Activated CD8-positive, alpha-beta memory T cell treated with anti-CD3 and anti-CD28 coated beads for 4 hours (primary cell): ENCODE measurements at places on chromosomes 3 and 15.

- DNase-seq: no peak
Observed at GRCh38 chr3:194165271-194166018, 29.5 kb downstream of the HES1 start.

GRCh38 chr3:158488670-158489069 is 82.3 kb upstream of the MLF1 start:
- DNase-seq: no peak

GRCh38 chr3:60696428-60697125 is 554.7 kb downstream of the FHIT start:
- DNase-seq: no peak

DNA sequence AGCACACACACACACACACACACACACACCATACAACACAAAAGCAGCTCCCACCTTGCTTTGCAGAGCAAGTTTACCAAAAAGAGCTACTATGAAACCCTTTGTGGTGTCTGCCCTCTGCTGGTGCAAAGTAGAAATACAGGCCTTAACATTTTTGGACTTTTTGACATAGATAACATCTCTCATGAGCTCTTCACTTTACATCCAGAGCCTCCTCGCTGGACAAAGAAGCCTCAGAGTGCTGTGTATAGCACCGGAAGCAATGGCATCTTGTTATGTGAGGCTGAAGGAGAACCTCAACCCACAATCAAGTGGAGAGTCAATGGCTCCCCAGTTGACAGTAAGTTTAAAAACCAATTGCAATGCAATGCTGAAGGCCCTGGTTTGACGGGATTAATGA is 157.9 kb downstream of the CHL1 start:
- DNase-seq: no peak

- no peak for DNase-seq
Observed at GRCh38 chr15:99016680-99017321, 9.2 kb upstream of the PGPEP1L start.

DNA sequence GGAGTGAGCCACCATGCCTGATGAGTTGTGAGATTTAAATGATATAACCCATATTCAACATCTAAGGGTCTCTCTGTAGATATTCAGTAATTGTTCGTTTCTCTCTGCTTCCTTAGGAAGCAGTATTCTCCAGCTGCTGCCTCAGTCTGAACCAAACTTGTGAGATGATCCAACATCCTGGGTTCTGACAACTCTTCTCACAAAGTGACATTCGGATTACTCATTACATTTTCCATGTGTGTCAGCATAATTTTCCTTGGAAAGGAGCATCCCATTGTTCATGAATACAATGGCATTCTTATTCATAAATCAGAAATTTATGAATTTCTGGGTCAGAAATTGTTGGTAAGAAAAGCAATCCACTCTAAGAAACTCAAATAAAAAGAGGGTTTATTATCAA is 15.0 kb upstream of the SEC22A start:
- no peak for DNase-seq

- DNase-seq: no peak
Observed at GRCh38 chr3:134656211-134656800, 5.5 kb upstream of the KY start.

DNA sequence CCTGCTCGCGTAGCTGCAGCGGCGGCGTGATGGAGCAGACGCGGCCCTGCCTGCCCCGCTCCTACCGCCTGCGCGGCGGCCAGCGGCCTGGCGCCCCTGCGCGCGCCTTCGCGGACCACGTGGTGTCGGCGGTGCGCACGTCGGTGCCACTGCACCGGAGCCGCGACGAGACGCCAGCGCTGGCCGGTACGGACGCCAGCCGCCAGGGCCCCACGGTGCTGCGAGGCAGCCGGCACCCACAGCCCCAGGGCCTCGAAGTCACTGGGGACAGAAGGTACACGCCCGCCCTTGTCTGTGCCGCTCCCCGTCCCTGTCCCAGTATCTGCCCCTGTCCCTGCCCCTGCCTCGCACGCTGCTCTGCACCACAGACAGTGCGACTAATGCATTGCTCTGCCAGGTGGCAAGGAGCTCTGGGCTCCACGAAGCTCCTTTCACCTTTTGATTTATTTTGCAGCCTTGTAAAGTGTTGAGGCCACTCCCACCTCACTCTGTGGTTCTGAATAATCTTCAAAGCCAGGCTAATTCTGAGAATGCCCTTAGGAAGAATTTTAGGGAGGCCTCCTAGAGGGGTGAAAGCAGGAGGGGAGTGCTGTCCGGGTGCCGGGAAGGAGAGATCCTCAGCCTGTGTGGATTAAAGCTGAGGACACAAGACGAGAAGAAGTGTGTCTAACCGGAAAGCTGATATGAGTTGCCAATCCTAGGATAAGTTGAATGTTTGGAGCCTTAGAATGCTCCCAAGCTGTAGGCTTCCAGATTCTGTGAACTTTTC is 100.0 kb downstream of the THSD4 start:
- DNase-seq: no peak
